ENCODE measurements at places on chromosomes 3 and 15.

- DNase-seq, result no peak
These were observed 94.7 kb downstream of the TNIK start for GRCh38 chr3:171365489-171365888.

- DNase-seq, result no peak
These were observed 96.5 kb downstream of the KCNAB1 start for GRCh38 chr3:156216852-156217251.

DNA sequence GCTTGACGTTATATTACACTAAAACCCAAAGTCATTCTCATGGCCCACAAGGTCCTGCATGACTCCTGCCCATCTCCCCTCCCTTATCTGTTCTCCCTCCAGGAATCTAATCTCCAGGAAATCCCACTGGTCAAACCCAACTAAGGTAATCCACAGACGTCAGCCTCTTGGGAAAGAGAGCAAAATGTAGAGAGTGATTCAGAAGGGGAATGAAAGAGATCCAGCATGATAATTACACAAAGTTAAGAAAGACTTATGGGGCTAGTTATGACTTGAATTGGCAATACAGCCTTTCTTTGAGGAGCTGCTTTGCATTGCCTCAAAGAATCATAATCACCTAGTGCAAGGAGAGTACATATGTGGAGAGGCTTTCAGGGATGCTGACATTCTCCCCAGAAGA is 137.8 kb upstream of the MYRIP start:
- no peak for DNase-seq

- no peak for DNase-seq
These were observed 29.8 kb downstream of the POMGNT2 start for GRCh38 chr3:43075904-43076661.

DNA sequence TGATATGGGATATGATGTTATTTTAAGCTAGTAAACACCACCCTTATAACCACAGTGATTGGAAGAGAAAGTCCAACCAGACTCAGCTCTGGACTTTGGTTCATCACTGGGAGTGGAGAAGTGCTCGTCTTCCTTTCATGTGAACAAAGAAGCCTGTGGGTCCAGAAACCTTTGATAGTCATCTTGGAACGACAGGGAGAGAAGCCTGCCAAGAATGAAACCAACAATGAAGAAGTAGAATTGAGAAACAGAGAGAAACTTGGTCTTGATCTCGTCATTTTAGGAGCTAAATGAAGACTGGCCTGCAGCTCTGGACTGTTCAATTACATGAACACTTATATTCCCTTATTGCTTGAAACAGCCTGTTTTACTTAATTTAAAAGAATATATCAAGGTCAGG is 13.1 kb upstream of the SLC35G2 start:
- DNase-seq, result no peak

DNA sequence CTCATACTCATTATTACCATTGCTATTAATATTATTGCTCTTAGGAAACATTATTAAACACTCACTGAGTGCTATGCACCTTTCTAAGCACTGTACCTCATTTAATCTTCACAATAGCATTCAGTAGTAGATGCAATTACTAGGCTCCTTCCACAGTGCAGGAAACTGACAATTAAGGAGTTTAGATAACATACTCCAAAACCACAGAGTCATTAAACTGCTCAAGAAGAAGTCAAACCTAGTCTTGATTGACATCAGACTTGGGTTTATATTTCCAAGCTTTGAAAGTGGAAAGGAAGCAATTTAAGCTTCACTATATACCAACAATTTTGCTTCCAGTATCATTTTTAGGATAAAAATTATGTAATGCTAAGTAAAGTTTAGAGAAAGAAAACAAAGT is 490.1 kb upstream of the ARRDC4 start:
- no peak for DNase-seq

DNA sequence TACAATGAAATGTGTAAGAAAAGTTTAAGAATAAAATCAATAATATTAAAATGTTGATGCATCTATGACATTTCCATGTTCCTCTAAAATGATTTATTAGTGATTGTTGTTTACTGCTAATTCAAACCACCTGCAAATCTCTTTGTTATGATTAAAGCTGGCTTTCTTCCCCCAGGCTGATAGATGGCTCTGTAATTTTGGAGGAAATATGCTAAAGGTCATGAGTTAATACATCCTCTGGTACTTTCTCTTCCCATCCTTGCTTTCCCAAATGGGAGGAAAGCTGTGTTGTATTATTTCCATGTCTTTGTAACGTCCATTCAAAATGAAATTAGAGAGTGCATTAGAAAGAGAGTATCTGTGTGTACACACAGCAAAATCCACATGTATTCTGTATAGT is 139.5 kb upstream of the TMCO5A start:
- DNase-seq, result no peak

DNA sequence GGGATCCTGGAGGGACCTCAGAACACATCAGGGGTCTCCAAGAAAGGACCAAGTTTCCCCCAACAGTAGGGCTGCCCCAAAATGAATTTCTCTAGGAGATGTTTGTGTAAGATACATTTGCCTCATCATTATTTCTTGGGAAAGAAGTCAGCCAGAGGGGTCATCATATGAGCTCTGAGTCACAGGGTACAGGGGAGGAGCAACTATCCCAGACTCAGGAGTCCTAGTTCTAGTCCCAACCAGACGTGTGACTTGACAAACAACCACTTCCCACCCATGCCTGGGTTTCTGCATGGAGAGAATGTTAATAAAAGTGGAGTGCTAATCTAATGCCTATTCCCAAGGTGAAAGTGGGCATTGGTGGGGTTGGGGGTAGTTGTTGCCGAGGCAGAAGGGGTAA is 144.1 kb downstream of the ALDH1A2 start:
- no peak for DNase-seq

DNA sequence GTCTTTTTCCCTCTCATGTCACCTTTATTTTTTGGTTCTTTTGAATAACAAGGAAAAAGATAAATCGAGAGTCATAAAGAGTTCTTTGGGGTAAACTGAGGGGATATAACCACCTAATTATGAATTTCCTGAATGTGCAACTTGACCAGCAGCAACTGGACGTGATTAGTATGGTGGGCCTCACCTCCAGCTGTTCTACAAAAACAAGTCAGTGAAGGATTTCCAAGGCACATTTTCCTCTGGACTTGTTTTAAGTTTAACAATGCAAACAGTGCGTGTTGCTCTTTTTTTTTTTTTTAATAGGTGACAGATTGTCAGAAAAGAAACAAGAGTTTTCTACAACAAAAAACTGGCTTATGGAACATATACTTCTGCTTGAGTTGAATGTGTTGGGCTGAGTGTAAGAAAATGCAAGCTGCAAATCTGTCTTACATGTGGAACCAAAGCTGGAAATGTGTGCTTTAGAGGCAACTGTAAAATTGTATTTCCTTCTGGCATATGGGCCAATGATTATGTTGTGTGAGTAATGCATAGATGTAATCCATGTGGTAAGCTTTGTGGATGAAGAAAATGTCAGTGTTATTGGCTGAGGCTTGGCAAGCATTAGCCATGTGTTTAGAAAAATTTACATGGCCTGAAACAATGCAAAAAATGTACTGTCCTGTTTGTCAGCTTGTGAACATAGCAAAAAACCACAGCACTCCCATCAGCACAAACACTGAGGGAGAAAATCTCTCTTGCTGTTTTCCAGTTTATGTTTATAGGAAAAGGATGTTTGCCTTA is 44.5 kb upstream of the FNDC3B start:
- no peak for DNase-seq

GRCh38 chr15:69593981-69594966 is 141.7 kb downstream of the RPLP1 start:
- DNase-seq, result no peak

- DNase-seq, result peak; percentile 5
These were observed 44.4 kb upstream of the FAN1 start for GRCh38 chr15:30859091-30859874.

DNA sequence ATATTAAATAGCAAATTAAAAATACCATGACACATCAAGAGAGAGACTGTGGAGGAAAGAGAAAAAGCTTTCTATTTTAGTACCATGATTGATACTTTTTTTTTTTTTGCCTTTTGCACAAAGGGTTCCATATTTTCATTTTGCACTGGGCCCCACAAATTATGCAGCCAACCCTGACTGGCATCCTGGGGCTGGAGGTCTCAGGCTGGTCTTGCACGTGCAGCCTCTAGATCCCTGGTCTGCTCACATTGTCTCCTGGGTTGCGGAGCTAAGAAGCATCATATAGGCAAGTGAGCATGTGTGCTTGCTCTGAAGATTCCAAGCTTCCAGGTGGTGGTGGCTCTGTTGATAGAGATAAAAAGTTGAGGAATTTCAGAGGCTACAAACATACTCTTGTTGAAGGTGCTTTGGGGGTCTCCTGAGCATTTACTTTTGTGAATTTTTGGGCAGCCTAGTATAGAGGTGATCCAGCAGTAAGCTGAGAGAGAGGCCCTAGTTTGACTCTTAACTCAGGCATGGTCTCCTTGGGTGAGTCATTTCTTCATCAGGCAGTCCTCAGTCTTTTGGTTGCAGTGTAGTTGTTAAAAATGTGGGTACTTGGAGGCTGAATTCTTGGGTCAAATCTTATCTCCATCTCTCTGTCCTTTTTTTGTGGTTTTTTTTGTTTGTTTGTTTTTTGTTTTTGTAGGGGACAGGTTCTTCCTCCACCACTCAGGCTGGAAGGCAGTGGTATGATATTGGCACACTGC is 31.3 kb downstream of the SMAD3 start:
- DNase-seq, result no peak

- DNase-seq, result no peak
These were observed 160.1 kb upstream of the IL12A start for GRCh38 chr3:159828542-159828943.

- DNase-seq, result no peak
These were observed 57.1 kb upstream of the POU1F1 start for GRCh38 chr3:87333393-87333892.

GRCh38 chr3:25035526-25035925 is 392.5 kb upstream of the RARB start:
- no peak for DNase-seq

- DNase-seq, result no peak
These were observed 492.4 kb upstream of the FRG2C start for GRCh38 chr3:75171630-75172230.

GRCh38 chr3:130626049-130626448 is 109.1 kb downstream of the COL6A6 start:
- DNase-seq, result no peak

Measured in activated naive CD8-positive, alpha-beta T cell treated with anti-CD3 and anti-CD28 coated beads, Interleukin-2, amount 50 U/mL, for 24 hours (primary cell).